ENCODE measurements at places on chromosomes 2 and 18.

GRCh38 chr2:176105078-176105729 is 1.9 kb upstream of the HOXD11 start:
- no peak for DNase-seq

- no peak for DNase-seq
Observed at GRCh38 chr2:120291401-120292311, 39.0 kb downstream of the RALB start.

DNA sequence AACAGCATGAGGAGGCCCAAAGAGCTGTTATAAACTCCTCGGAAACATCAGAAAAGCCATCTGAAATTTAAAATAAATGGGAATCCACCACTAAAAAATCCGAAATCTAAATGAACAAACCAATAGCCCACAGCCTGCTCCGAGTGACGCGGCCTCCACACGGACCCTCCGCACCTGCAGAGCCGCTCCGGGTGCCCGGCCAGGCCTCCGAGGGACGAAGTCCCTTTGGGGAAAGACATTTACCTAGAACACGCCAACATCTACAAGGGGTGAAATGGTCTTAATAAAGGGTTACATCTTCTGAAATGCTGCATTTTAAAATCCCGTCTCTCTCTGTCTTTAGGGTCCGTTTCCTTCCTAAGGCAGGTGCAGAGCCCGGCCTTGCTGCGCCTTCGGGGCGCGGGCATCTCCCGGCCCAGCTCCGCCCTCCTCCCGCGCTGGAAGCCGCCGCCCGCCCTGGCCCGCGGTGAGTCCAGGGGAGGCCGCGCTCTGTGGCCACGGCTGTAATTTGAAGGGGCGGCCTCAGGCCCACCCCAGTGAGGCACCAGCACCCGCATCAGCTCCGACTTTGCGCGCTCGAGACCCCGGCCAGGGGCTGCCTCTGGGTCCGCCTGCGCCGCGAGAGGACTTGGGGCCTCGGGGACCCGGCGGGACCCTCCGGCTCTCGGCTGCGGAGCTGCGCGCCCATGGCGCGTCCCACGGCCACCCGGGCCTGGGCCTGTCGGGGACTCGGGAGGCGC is 42.3 kb upstream of the CTDP1 start:
- DNase-seq, result no peak

GRCh38 chr2:63301481-63301880 is 250.9 kb downstream of the OTX1 start:
- no peak for DNase-seq

- DNase-seq, result no peak
Observed at GRCh38 chr18:21000667-21001066, 110.9 kb downstream of the ROCK1 start.

DNA sequence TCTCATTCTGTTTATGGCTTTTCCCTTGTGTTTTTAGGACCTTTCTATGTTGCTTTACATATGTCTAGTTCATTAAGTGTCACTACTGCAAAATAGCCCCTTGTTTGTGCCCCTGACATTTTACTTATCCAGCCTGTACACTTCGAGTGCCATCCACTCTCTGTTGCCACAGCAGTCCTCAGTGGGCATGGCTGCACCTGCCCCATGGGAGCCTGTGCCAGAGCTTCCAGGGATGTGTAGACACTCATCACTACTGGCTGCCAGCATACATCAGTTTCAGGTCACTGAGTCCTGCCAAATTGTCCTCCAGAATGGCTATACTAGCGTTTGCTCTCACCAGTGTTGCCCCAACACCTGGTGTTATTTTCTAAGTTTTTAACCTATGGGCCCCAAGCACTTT is 80.4 kb downstream of the ARMC9 start:
- no peak for DNase-seq

DNA sequence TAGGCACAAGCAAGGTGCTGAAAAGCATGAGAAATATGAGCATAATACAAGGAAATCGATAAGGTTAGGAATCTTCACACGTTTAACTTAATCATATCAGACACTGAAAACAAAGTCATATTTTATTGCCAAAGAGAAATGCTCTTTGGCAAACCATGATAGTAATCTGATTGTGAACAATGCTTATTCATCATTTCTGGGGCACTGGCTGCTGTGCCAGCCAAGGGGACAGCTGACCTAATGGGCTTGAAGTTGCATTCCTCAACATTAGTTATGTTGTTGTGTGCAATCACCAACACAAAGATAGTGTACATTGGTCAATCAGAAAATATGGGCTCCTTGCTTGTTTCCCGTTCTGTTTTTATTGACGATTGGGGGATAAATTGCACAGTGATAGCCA is 83.5 kb downstream of the DPP10 start:
- DNase-seq, result no peak

- no peak for DNase-seq
Observed at GRCh38 chr2:58930537-58930936, 689.4 kb upstream of the FANCL start.

GRCh38 chr2:24948506-24948905 is 23.2 kb downstream of the DNAJC27 start:
- DNase-seq, result no peak

GRCh38 chr2:148853458-148853857 is 21.6 kb upstream of the KIF5C start:
- no peak for DNase-seq

GRCh38 chr2:210617732-210618330 is 61.4 kb downstream of the CPS1 start:
- DNase-seq, result no peak

GRCh38 chr2:188291617-188292347 is at the start of gene GULP1:
TSS of gene GULP1 (plus strand) at chr2:188291874. CDS start at chr2:188477703, 185,829 bp downstream.
- no peak for DNase-seq

GRCh38 chr2:88450186-88450585 is 2.3 kb downstream of the FOXI3 start:
- no peak for DNase-seq

- no peak for DNase-seq
Observed at GRCh38 chr2:200379481-200380090, 73.1 kb downstream of the SPATS2L start.

DNA sequence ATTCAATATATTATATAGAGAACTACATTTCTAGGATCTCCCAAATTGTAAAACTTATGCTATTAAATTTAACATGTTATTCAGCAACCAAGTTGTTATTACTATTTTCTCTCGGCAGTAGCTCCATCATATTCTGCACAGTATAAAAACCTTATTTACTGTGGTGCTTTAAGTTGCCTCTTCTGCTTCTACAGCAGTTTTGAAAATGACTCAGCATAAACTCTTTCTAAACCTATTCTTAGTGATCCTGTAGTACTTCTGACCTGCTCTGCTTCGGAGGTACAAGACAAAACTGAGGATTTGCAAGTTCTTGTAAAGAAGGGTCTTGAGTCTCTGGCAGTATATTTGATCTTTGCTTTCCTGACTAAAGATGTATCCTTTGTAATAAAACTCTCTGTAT is 567.2 kb downstream of the TMX3 start:
- no peak for DNase-seq

DNA sequence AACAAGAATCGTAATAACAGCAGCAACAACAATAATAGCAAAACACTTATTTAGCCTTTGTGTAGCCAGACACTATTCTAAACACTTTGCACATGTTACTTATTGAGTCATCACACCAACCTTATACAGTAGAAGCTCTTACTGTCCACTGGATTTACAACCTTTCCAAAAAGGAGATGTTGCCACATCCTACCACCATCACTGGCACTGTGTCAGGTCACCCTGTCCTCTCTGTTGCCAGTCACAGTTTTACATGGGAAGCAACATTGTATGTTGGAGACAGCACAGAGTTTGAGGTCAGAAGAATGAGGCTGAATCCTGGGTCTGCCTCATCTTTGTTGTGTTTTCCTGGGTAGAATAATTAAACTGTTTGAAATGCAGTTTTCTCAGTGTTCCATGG is 201.4 kb upstream of the EPAS1 start:
- no peak for DNase-seq

- peak; percentile 45 for DNase-seq
Observed at GRCh38 chr2:96868555-96869280, 1.2 kb downstream of the SEMA4C start.

DNA sequence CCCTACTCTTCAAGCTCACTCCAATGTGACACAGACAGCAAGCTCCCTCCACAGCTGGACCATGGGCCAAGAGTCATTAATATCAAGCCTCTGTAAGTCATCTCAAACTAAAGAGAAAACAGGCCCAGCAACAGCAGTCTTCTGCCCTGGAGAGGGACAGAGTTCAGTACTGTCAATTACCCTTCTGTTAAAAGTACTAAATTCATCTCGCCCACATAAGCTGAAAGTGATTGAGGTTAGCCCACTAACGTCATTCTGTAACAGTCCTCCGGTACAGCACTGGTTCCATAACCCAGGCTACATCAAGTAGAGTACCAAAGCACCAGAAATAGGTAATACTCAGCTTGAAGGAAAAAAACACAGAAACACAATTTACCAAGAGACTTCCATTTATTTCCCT is 25.9 kb downstream of the THADA start:
- DNase-seq, result no peak

DNA sequence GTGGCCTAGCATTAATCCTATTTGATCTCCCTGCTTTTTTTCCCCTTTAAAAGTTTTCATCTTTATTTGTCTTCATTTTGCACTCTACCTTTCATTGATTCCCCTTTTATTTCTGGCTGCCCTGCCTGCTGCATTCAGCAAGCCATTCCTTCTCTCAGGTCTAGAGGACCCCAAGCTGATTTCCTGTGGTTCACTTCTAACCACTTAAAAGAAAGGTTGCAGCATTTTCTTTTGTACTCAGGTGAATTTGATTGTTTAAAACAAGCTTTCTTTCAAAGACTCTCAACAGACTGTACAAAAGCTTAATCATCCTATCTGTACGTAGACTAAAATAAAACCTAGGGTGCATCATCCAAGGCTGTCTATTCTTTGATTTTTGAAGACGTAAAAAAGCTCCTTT is 160.3 kb downstream of the CSRNP3 start:
- no peak for DNase-seq

DNA sequence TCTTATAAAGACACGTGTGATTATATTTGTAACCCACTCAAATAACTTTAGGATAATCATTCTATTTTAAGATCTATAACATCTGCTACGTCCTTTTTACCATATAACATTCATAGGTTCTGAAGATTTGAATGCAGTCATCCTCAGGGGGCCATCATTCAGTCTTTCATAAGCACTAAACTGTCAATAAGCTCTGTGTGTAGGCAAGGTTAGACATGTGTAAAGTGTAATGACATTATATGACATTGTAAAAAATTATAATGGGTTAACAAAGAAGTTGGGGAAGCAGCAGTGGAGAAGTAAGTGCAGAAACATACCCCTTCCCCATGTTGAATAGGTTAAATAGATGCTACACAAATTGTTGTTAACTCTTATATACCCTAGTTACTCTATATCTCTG is 845.9 kb downstream of the ERBB4 start:
- no peak for DNase-seq

DNA sequence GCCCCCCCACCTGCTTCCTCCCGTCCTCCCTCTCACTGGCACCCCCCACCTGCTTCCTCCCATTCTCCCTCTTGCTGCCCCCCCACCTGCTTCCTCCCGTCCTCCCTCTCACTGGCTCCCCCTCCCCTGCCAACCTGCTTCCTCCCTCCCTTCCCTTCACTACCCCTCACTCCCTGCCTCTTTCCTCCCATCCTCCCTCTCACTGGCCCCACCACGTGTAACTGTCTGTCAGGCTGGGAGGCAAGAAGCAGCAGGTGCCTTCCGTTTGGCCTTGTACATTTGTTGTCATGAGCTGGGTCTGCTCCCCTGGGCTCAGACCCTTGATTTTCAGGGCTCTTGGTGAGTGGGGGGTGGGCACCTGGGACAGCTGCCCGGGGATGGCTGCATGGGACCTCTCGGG is 19.1 kb downstream of the RTP5 start:
- DNase-seq, result no peak

DNA sequence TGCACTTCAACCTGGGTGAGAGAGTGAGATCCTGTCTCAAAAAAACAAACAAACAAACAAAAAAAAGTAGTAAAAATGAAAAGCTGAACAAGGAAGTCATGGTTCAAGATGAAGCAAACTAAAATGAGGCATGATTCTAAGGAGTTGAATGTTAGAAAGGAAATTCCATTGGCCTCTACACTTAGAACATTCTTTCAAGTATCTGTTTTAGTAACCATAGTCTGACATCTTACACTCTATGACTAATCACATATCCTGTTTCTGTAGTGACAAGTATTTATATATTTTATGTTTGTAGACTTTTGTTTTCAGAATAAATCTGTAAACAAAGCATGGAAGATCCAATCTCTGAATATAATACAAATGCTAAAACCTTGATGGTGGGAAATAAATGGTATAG is 164.1 kb downstream of the KIAA1328 start:
- DNase-seq, result no peak

DNA sequence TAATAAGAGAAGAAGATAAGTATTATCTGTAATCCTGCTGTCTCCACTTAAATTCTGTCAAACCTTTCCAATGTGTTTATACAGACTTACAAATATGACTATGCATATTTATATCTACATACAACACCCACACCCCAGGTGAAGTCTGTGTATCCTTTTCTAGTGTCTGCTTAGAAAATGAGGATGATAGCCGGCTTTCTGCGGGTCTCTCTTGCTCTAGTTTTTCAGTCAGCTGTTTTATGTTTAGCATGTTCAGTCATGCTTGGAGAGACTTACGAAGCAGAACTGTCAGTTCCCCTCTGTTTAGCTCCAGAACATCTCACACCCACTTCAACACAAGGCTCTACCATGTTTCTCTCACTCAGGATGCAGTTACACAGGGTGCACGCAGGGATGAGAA is 137.3 kb upstream of the NFATC1 start:
- no peak for DNase-seq

GRCh38 chr2:173948198-173948597 is 17.0 kb downstream of the SP3 start:
- DNase-seq, result no peak

GRCh38 chr2:202400941-202401340 is 24.8 kb downstream of the BMPR2 start:
- no peak for DNase-seq
